ENCODE measurements at places on chromosomes 2 and 18.

- DNase-seq: peak; percentile 71
Measured at GRCh38 chr2:233350708-233351107, 3.6 kb upstream of the DGKD start.

DNA sequence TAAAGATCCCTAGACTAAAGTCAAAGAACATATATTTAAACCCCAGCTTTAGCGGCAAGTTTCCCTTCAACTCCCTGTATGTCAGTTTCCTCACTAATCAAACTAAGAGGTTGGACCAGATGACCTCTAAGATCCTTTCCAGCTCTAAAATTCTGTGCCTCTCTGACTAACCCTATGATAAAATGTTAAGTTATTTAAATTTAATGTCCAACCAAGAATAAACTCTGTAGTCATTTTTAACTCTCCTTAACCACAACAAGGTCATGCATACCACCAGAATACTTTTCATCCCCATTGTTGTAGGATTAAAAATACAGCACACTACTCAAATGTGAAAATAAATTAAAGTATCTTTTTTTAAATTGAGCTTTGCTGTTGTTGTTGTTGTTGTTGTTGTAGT lies 5.2 kb upstream of the PDE1A start:
- DNase-seq: no peak

GRCh38 chr2:174726212-174726611 lies 38.1 kb downstream of the CHRNA1 start:
- DNase-seq: no peak

- peak; percentile 89 for DNase-seq
Measured at GRCh38 chr2:241546771-241547498, 11.6 kb upstream of the BOK start.

DNA sequence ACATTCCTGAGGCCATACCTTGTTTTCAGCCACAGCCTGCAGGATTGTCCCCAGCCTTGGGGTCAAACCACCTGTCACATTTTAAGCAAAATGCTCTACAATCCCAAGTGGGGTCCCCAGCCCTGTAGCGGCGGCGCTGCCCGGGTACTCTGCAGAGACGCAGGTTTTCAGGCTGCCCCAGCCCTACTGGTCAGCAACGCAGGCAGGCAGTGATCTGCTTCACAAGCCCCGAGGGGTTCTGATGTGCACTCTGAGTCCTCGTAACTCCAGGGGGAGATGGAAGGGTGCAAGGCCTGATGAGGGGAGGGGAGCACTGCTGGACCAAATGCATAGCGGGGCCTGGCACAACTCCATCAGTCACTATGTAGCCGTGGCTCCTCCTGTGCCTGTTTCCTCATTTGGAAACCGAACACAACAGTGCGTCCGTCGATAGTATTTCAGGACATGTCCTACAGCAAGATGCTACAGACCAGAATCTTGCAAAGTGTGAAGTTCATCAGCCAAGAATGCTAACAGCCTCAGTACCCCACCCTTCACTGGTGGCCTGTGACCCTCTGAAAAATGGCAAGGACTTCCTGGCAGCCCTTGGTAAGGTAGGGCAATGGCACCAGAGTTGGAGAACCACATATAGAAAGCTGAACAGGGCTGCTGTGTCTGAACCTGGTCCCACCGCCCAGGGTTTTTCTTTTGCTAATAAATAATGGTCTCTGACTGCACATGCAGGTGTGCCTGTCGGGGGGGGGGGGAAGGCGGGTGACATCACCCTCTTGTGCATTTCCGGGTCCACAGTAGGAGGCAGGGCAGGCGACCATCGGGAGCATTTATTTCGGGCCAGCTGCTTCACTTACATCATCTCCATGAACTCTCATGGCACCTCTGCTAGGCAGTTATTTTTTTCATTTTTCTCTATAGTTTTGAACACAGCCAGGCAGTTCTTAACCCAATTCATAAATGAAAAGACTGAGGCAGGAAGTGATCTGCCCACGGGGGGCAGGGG lies 50.6 kb upstream of the TFCP2L1 start:
- DNase-seq: no peak

GRCh38 chr2:236862961-236863728 lies 222.5 kb upstream of the COPS8 start:
- DNase-seq: peak; percentile 57

- peak; percentile 34 for DNase-seq
Measured at GRCh38 chr18:22171258-22172119, 2.1 kb downstream of the GATA6 start.

GRCh38 chr2:55609193-55609794 lies 8.1 kb downstream of the PPP4R3B start:
- DNase-seq: no peak

GRCh38 chr2:75800456-75800855 lies 89.7 kb upstream of the GCFC2 start:
- DNase-seq: no peak

- no peak for DNase-seq
Measured at GRCh38 chr2:161165811-161166210, 5.6 kb downstream of the TANK start.

DNA sequence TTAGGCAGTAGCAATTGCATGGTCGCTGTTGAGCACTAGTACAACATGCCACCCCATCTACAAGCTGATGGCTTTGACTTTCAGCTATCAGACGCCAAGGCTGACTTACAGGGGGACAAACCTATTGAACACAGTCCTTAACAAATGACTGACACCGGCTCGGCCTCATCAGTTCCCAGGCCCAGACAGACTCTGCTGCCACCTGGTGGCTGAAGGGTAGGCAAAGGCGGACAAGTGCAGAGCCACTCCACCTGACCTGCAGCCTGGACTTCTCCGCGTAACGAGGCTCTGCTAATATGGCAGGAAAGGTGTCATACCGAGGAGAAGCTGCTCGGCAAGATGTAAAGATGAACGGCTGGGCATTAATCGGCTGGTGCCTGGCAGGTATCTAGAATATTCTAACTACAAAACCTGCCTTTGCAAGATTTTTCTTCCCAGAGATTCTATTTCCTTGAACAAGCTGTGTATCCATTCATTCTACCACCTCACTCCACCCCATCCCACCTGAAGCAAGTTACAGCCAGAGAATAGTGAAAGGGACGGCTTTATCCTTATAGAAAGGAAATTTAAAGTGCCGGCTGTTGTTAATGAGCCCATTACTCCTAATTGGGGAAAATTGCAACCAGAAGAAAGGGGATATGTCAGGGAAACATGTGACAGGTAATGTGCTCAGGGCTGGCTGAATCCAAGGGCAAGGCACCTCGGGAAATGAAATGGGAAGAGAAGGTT lies 67.4 kb downstream of the STEAP3 start:
- DNase-seq: peak; percentile 74

- DNase-seq: no peak
Measured at GRCh38 chr2:99975386-99975785, 167.0 kb downstream of the AFF3 start.

DNA sequence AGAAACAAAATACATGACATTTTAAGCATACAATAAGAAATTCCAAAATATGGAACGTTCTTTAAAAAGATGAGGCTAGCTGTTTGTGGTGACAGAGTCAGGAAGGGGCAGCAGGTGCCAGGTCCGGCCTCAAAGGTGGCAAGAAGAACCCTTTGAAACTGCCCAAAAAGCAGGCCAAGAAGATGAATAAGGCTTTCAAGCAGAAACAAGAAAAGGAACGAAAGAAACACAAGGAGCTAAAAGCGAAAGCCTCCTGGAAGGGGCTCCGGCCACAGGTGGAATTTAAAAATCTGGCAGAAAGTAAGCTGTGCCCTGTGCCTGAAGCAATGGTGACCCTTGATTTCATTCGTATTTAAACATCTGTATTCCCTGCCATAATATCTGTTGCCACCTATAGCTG lies 5.5 kb downstream of the WDR33 start:
- DNase-seq: no peak

DNA sequence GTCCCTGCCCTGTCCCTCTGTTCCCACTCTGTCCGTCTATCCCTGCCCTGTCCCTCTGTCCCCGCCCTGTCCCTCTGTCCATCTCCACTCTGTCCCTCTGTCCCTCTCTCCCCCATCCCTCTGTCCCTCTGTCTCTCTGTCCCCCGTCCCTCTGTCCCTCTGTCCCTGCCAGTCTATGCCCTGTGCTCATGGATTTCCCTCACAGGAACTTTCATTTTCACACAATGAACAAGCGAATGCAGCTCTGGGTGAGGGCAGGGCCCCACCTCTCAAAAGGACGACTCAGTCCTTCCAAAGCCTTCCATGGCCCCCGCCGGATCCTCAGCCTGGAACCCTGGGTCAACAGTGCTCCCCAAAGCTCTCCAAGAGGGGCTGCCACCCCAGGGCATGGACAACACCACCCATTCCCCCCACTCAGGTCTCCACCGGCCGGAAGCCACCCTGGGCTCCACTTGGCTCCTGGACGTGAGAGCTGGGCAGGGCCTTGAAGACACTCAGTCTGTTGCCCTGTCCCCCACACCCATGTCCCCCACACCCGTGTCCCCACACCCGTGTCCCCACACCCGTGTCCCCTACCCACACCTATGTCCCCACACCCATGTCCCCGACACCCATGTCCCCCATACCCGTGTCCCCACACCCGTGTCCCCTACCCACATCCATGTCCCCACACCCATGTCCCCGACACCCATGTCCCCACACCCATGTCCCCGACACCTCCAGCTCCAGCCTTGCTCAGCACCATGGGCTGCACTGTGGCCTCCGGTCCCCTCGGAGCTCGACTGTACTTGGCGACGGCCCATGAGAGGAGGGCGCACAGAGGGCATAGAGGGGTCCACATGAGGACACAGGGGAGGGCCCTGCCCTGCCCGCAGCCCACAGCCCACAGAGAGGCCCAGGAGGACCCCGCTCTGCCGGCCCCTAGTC lies 156.0 kb downstream of the PXDN start:
- no peak for DNase-seq

GRCh38 chr18:66193938-66194337 lies 410.0 kb downstream of the CDH19 start:
- DNase-seq: no peak

GRCh38 chr2:105385731-105386540 lies 12.9 kb downstream of the FHL2 start:
- DNase-seq: no peak

- no peak for DNase-seq
Measured at GRCh38 chr18:8756571-8756970, 51.2 kb downstream of the MTCL1 start.

- DNase-seq: peak; percentile 95
Measured at GRCh38 chr2:223815186-223815883, 22.0 kb downstream of the AP1S3 start.

DNA sequence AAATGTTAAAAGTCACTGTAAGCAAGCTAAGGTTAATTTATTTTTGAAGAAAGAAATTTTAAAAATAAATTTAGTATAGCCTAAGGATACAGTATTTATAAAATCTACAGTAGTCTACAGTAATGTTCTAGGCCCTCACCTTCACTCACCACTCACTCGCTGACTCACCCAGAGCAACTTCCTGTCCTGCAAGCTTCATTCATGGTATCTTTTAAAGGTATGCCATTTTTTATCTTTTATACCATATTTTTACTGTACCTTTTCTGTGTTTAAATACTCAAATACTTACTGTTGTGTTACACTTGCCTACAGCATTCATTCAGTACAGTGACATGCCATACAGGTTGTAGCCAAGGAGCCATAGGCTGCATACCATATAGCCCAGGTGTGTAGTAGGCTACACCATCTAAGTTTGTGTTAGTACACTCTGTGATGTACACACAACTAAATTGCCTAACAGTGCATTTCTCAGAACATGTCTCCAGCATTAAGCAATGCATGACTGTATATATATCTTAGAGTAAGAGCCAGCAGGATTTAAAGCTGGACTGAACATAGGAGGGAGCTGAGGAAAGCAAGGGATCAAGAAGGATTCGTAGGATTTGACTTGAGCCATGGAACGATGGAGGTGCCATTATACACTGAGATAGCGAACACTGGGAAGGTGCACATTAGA lies 83.1 kb upstream of the KLF7 start:
- peak; percentile 53 for DNase-seq

- DNase-seq: peak; percentile 15
Measured at GRCh38 chr18:70907673-70908072, 618.8 kb downstream of the SOCS6 start.

- peak; percentile 94 for DNase-seq
Measured at GRCh38 chr2:20378891-20379519, 28.4 kb upstream of the PUM2 start.

DNA sequence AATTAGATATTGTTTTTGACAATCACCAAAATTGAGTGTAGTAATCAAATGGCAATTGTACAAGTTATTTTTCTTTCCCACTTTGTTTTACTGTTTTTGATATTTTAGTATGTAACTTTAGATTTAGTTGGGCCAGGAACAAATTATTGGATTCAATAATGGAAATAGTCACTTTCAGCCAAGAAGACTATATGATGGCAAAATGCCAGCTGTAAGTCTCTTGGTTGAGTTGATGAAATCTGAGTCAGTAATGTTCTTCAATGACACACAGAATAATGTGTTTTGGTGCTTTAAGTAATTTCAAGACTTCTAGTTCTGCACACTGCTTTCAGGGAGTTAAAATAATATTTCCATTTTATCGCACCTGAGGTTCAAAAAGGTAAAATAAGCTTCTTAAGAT lies 2022.0 kb upstream of the CELF4 start:
- peak; percentile 8 for DNase-seq

- peak; percentile 17 for DNase-seq
Measured at GRCh38 chr2:175742367-175742766, 259.7 kb downstream of the LNPK start.

DNA sequence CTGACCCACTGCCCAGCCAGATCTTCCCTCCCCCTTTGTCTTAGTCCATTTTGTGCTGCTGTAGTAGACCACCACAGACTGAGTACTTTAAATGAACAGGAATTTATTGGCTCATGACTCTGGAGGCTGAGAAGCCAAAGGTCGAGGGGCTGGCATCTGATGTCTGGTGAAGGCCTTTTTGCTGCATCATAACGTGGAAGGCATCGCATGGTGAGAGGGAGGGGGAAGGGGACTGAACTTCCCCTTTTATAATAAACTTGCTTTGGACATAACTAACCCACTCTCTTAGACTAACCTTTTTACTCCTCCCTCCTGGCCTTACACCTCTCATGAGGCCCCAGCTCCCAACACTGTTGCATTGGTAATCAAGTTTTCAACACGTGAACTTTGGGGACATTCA lies 83.8 kb downstream of the MAP4K4 start:
- no peak for DNase-seq

DNA sequence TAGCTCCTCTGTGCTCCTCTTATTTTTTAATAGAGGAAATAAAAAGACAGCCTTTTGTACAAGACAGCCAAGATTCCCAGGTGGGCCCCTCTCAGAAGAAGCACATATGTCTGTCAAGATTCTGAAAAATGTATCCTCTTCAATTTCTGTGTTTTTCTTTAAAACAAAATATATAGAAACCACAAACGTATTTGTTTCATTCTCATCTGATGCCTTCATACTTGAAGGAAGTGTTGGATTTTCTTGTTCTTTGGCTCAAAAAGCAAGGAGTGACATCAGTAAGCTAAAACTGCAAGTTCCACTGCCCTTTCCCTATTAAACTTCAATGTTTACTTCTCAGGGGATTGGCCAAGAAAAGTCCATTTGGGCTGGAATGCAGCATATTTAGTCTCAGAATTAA lies 193.8 kb upstream of the OSR1 start:
- DNase-seq: no peak

DNA sequence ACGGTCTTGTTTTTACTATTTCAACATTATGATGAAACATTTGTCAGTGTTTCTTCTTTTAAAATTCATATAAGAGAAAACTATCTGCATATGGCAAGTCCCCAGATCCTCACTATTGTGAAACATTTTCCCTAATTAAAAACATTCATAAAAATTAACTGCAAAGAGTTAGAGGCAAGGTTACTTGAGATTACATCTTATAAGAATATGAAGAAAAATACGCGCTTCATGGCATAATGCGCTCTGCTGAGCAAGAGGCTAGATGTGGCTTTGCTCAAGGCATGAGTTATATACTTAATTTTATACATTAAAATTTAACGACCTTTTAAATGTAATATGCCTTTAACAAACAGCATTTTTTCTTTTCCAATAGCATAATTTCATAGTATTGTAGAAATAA lies 166.4 kb upstream of the RPRM start:
- no peak for DNase-seq

Measured in cardiac fibroblast (primary cell).